ENCODE measurements at places on chromosomes 3 and 15.

- peak; percentile 60 for DNase-seq
These were observed 78.2 kb downstream of the CCNL1 start for GRCh38 chr3:157081626-157082210.

- DNase-seq, result no peak
These were observed 4.0 kb downstream of the C3orf52 start for GRCh38 chr3:112089956-112090886.

- no peak for DNase-seq
These were observed 20.1 kb upstream of the TGFBR2 start for GRCh38 chr3:30586096-30586805.

DNA sequence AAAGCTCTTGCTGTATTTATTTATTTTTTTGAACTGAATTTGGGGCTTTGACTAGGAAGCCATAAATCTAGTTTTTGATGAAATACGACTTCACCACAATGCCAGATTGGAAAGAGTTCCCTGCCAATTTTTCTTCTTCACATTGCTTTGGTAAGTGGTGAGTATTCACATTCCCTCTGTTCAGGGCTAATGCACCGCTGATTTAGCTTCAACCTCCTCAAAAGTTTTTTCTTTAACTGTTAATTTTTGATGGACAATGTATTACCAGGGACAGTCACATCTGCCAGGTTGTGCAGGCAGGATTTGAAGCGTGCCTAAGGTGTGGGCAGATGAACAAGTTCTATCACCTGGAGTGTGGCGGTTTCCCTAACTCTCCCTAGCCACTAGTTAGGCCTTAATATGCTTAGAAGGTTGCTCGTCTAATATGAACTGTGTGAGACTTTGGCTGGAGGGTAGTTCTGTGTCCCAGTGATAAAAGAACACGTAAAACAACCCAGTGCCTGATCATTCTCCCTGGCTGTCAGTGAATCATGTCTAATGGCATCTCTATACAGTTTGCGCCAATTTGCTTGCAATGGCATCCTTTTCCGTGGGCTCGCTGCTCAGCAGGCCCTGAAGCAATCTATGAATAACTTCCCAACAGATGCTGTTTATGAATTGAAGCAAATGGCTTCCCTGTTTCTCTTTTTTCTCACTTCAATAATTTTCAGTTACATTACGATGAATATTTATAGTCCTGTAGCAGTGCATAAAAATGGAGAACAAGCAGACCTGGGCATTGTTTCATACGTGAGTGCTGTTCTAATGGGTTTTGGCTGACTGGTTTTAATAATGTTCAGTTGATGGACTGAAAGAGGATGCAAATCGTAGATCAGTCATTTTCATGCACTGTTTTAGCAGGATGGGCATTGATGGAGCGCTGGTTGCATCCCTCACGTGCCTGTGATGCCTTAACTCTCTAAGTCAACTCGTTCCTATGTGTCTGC, 243.2 kb upstream of the SUCLG2 start:
- DNase-seq, result no peak

DNA sequence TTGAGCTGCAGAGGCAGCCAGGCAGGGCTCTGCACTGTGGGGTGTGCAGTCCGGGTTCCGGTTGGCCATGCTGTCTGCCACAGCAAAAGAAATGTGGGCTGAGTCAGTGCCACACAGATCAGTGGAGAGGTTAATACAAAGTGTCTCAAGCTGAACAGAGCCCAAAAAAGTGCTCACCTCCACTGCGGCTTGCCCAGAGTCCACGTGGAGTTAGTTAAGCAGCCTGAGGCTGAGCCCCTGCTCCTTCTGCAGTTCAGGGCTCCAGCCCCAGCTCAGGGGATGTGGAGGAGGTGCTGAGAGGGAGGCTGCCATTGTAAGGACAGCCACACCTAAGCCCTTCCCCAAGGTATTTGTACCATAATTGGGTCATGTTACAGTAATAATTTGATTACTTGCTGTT, 85.3 kb downstream of the LRRK1 start:
- no peak for DNase-seq

DNA sequence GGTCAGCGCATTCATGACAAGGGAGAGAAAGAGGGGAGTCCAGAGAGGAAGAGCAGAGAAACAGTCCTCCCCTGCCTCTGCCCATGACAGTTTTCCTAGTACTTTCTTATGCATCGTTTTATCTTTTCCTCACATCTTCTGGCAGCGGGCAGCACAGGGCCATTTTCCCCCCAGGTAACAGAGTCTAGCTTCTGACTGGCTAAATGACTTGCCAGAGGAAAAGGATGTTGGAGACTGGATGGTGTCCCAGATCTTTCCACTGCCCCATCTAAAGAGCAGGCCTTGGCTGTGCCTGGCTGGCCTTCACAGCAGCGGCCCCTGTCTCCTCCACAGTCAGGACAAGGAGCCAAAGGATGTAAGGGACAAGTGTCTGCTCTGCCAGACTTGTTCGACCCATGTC, 59.3 kb downstream of the CTDSPL start:
- DNase-seq, result no peak

- no peak for DNase-seq
These were observed 55.6 kb downstream of the TMEM45A start for GRCh38 chr3:100548053-100548452.

DNA sequence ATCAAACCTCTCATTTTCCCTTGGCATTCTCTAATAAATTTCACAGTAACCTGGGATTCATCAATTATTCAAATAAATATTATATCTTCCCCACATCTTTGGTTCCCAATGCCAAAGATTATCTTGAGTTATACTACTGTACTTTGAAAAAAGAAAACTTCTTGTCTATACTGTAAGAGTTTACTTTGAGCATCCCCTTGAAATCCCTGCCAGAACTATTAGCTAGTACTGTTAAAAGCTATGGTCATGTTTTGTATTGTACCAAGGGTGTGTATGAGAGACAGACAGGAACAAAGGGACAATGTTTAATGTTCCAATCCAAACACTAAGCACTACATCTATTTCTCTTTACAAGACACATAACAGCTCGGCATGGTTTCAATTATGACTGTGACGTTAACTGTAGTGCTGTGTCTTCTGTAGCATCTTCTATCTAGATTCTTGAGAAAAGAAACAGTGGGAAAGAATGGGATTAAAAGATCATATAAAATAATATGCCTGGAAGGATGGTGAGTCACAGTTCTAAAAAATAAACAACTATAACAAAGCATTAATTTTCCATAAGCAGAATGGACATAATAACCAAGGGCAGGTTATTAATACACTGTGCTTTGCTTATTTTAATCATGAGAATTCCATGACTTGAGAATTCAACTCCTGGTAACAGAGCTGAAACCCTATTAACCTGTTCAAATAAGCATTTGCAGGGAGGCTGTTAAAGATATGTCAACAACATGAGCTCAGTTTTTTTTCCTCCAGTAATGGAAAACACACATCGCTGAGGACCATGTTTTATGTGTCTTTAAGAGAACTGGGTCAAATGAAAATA, 71.1 kb downstream of the ALDH1A2 start:
- no peak for DNase-seq

DNA sequence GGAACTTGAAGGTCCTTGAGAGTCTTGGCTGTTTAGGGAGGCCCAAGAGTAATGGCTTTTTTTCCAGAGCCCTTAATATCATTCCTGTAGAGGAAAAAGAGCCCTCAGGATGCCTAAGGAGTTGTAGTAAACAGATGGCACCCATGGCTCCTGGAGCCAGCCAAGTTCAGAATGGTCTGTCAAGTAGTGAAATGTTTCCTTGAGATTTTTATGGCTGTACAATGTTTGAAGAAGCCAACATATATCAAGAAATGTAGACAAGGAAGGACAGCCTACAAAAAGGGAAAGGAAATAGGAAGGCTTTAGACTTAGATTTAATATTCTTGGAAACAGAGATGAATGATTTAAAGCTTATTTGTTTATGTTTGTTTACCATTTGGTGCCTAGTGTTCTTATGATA, 334.8 kb downstream of the SATB1 start:
- no peak for DNase-seq

DNA sequence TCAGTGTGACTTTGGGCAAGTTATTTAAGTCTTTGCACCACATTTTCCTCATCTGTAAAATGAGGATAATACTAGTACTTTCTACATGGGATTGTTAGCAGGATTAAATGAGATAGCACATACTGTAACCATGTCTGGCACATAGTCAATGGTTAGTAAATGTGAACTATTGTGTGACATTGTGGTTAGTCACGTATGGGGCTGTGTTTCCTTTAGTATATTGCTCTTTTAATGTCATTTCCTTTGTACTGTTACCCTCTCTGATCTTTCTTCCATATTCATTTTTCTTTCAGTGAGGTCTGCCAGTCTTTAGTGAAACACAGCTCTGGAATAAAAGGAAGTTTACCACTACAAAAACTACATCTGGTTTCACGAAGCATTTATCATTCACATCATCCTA, 21.4 kb downstream of the OPA1 start:
- DNase-seq, result no peak

DNA sequence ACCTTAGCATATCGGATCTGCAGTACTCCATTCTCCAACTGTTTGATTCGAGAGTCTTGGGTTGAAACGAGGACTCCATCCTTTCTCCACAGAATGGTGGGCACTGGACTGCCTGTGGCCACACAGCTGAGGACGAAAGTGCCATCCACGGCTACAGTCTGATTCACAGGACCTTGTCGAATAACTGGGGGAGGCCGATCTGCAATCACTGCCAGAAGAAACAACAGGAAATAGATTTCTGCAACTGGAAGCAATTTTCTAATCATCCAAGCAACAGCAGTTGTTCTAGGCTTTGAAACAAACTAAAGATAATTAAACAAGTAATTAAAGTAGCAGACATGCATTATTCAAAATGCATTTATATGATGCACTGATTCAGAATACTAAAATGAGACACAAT, 1097.7 kb downstream of the ROBO1 start:
- no peak for DNase-seq

DNA sequence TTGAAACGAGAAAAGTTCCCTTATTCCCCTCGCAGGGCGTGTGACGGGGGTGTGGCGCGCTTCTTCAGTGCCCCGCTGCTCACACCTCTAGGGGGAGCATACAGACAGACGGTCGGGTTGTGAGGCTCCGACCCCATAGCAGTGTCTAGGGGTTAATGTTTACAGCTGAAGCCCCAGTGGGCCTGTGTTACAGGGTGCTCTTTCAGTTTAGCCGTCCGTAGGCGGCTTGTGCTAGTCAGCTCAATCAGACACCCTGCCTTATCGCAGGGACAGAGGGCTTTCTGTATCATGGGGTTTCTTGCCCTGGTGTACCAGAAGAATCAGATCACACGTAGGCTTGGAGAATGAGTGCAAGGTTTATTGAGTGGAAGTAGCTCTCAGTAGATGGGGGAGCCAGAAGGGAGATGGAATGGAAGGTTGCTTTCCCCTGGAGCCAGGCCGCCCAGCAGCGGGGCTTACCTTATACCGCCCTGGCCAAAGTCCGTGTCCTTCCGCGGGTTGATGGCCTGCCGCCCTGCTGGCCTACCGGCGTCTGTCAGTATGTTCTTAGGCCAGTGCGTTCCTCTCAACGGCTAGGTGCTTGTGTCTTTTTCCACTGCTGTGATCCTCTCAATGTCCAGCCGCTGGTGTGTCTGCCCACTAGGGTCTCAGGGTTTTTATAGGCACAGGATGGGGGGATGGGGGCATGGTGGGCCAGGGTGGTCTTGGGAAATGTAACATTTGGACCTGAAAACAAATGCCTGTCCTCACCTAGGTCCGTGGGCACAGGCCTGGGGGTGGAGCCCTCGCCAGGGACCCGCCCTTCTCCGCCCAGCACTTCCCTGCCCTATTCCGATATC, 32.2 kb upstream of the ACP3 start:
- DNase-seq, result no peak

DNA sequence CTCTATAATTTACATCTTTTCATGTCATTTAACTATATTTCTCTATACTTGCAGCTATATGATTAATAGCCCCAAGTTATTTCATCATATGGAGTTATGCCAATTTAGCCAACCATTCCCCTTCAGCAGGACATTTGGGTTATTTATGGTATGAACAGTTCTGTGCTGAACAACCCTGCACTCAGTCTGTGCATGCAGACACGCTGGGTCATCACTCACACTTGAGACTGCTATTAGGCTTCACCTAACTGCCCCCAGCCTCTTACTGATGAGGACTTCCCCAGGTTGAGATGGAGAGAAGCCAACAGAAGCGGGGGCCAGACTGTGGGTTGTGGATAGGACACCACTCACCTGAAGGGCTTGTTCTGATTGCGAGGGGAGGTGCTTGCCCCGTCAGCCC, 7.3 kb downstream of the TADA3 start:
- DNase-seq, result no peak

- DNase-seq, result no peak
These were observed 32.6 kb downstream of the SEMA7A start for GRCh38 chr15:74400915-74401757.

DNA sequence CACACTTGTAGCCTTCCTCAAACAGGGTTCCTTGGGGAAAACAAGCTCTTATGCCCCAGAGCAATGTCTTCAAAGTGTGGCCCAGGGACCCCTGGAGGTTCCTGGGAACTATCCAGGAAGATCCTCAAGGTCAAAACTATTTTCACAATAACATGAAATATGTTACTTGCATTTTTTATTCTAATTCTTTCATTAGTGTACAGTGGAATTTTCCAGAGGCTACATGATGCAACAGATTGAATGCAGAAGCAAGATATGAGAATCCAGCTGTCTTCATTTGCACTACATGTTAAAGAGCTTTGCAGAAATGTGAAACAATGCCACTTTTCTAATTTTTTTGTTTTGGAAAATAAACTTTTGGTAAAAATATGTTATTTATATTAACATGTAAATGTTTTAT, 190.9 kb downstream of the SLC9A9 start:
- no peak for DNase-seq

GRCh38 chr3:32455609-32456428, 46.8 kb downstream of the CMTM6 start:
- no peak for DNase-seq

- DNase-seq, result no peak
These were observed 159.5 kb downstream of the CHSY1 start for GRCh38 chr15:101092156-101092866.

DNA sequence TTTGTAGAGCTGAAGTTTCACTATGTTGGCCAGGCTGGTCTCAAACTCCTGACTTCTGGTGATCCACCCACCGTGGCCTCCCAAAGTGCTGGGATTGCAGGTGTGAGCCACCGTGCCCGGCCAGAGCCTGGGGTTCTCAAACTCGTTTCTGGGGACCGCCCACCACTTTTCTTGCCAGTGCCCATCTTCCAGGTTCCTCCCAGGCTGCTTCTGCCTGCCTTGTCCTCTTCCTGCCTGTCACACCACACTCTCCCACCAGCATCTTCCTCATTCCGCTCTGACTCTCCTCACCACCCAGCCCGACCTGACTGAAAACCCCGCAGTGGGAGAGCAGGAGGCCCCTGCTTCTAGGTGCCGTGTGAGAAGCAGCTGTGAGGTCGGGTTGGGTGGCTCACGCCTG, 3.1 kb upstream of the DYNLT2B start:
- DNase-seq, result no peak

GRCh38 chr3:47163169-47164006, 525 bp downstream of the SETD2 start:
- DNase-seq, result no peak

GRCh38 chr3:104437891-104438290, 928.8 kb upstream of the ALCAM start:
- DNase-seq, result peak; percentile 24

Data from AG04449 (cell line).